Stimulated activated CD4-positive, alpha-beta T cell treated with anti-CD3 and anti-CD28 coated beads, Interleukin-1b, Interleukin-23, amount 100 ng/mL, for 1 hour (primary cell): ENCODE measurements at places on chromosomes 3 and 15.

DNA sequence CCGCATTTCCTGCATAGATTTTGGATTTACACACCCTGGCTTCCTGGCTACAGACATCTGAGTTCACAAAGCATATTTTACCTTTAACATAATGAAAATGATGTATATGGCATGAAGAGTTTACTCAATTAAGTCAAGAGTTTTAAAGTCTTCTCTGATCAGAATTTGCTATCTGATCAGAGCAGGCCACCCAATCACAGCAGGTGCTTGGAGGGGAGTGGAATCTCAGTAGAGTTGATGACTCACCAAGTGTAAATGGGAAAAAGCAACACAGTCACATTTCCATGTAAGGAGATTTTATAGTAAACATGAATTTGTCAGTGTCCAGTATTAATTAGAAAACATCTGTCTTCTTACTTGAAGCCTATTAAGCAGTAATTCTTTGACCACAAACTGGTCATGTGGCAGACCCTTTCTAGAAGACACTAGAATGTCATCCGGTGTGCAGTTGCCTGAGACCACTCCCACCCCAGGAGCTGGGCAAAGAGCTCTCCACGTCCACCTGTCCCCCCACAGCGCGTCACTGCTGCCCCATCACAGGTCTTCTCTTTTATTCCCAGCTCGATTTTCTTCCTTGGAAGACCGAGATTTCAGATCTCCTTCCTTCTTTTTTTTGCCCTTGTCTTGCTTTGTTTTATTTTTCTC, 10.8 kb downstream of the MESD start:
- DNase-seq, result no peak

- no peak for DNase-seq
Observed at GRCh38 chr3:11919390-11919789, 72.7 kb upstream of the TAMM41 start.

DNA sequence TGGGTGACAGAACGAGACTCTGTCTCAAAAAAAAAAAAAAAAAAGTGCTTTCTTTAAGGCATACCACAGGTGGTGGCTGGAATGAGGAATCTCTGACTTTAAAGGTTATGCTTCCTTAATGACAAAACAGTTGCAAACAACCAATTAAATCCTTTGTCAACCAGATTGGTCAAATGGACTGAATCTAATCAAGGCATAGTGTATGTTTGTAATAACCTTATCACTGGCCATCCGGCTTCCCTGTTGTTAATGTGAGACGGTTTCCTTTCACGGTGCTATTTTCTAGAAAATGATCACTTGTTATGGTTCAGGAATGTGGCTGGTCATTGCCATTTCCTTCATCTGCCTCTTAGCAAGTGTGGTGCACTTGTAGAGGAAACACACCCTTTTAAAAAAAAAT, 75.9 kb downstream of the FLNB start:
- DNase-seq, result no peak

- DNase-seq, result no peak
Observed at GRCh38 chr15:98692213-98692612, 43.9 kb downstream of the IGF1R start.

GRCh38 chr3:129747136-129747535, 140.7 kb upstream of the PLXND1 start:
- DNase-seq, result no peak

- DNase-seq, result no peak
Observed at GRCh38 chr3:182182531-182182968, 470.8 kb downstream of the SOX2 start.

- no peak for DNase-seq
Observed at GRCh38 chr15:70195587-70196305, 98.0 kb upstream of the TLE3 start.

- no peak for DNase-seq
Observed at GRCh38 chr3:30305021-30305420, 301.4 kb upstream of the TGFBR2 start.

DNA sequence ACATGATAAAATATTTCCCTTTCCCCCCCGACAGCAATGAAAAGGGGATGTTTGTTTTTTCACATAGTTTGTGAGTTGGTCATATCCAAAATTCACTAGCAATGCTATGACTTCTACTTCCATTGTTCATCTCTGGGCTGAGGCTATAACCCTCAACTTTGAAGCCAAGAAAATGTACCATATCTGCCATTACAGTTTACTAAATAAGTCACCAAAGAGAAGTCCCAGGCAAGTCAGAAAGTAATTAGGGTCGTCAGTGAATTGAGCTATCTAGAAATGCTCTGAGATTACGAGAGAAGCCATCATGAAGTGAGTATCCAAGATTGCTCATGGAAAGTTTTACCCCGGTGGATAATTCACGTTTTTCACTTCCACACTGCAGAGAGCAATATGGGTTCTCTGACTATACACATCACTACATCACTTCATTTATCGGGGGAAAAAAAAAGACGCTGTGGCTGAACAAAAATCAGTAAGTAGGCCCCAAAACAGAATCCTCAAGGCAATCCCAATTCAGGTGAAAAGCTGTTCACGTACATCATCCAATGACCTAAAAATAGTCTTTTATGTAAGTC, 1.4 kb downstream of the PEAK1 start:
- DNase-seq, result no peak

- DNase-seq, result no peak
Observed at GRCh38 chr15:94671858-94672532, 440.6 kb downstream of the MCTP2 start.

- DNase-seq, result no peak
Observed at GRCh38 chr3:180700941-180701340, 21.7 kb upstream of the CCDC39 start.

GRCh38 chr3:187963003-187963676, 190.8 kb upstream of the LPP start:
- DNase-seq, result no peak

- no peak for DNase-seq
Observed at GRCh38 chr3:124617177-124617576, 113.1 kb upstream of the UMPS start.

GRCh38 chr15:81911022-81911971, 134.5 kb downstream of the MEX3B start:
- DNase-seq, result no peak

- DNase-seq, result no peak
Observed at GRCh38 chr3:24985668-24986067, 442.4 kb upstream of the RARB start.

DNA sequence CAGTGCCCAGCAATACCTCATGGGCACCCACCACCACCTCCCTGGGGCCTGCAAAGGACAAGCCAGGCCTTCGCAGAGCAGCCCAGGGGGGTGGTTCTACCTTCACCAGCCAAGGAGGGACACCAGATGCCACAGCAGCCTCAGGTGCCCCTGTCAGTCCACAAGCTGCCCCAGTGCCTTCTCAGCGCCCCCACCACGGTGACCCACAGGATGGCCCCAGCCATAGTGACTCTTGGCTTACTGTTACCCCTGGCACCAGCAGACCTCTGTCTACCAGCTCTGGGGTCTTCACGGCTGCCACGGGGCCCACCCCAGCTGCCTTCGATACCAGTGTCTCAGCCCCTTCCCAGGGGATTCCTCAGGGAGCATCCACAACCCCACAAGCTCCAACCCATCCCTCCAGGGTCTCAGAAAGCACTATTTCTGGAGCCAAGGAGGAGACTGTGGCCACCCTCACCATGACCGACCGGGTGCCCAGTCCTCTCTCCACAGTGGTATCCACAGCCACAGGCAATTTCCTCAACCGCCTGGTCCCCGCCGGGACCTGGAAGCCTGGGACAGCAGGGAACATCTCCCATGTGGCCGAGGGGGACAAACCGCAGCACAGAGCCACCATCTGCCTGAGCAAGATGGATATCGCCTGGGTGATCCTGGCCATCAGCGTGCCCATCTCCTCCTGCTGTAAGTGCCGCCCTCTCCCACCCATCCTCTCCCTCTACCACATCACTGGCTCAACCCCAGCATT, 19.2 kb upstream of the BFSP2 start:
- DNase-seq, result no peak

DNA sequence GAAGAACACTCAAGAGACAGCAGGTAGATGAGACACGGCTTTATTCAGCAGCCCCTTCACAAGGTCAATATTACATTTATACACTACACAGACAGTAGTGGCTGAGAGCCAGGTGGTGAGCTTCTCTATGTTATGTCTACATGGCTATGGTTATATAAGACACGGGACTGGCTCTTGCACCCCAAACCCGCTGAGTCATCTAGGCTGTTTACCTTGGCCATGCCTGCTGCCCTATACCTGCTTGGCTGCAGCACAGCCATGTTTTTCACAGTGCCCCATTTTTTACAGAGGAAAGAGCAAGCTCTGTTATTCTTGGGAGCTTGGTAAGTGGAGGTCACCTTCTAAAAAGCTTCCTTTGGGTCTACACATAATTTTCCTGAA, 231.6 kb downstream of the IGSF11 start:
- DNase-seq, result no peak

DNA sequence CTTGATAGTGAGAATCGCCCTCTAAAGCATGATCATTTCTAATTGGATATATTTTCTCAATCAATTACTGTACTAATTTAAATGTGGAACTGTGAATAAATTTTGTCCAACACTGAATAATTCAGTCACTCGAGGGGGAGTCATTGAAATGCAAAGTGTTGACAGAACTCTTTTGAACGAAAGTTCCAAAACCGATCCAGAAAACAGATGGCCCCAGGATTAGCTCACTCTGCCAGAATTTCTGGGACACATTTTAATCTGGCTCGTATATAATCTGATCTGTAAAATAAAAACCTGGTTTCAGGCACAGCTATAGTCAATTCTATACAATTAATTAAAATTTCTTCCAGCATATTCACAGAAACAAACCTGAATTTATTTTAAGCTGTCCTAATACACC, 580.4 kb downstream of the ROBO1 start:
- DNase-seq, result no peak

- no peak for DNase-seq
Observed at GRCh38 chr3:11536936-11537612, 106.6 kb downstream of the VGLL4 start.

GRCh38 chr3:134929976-134930375, 134.9 kb downstream of the EPHB1 start:
- no peak for DNase-seq

GRCh38 chr3:38690185-38690584, 40.7 kb upstream of the SCN5A start:
- no peak for DNase-seq

GRCh38 chr15:28979208-28979841, 93.6 kb downstream of the APBA2 start:
- DNase-seq, result no peak
